SW480 (cell line): ENCODE measurements at places on chromosomes 11 and 22.
A peak's percentile ranks its signal among the peaks of the same experiment; 100 is the strongest.

- DNase-seq, result no peak
Measured at GRCh38 chr11:47186700-47187695, 764 bp upstream of the PACSIN3 start.

- DNase-seq, result no peak
Measured at GRCh38 chr11:105183426-105183825, 43.9 kb upstream of the CARD18 start.

DNA sequence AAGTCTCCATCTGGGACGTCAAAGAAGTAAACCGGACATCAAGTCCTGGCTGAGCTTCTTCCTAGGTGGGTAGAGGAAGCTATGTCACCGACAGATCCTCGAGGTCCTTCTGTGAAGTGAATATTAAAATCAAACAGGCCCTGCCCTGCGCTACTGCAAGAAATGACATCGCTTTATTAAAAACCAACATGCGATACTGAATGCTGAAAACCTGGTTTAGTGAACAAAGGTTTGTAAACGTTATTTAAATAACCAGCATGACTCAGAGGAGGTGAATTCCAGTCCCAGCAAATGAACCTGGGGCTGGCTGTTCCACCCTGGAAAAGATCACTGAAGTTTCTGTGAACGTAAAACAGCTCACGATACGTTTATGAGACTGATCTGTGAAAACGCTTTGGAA is 645 bp downstream of the RTCB start:
- DNase-seq, result peak; percentile 38

DNA sequence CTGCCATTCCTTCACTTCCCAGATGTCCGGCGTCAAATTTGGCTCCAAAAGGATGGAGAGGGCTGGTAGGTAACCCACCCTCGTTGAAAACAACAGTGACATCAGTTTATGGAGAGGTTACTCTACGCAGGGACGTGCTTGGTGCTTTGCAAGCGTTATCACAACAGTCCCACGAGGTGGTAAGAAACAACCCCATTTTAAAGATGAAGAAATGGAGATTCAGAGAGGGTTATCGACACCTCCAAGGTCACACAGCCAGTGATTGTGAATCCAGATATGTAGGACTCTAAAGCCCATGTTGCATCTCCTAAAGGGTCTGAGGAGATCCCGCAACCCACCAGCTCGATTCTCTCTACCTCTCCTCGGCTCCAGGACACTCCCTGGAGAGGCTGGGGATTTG is 773 bp downstream of the MIAT start:
- DNase-seq, result peak; percentile 7
